ENCODE measurements at places on chromosomes 16 and 17.

GRCh38 chr16:54652201-54652770, 278.4 kb upstream of the IRX5 start:
- DNase-seq: no peak

DNA sequence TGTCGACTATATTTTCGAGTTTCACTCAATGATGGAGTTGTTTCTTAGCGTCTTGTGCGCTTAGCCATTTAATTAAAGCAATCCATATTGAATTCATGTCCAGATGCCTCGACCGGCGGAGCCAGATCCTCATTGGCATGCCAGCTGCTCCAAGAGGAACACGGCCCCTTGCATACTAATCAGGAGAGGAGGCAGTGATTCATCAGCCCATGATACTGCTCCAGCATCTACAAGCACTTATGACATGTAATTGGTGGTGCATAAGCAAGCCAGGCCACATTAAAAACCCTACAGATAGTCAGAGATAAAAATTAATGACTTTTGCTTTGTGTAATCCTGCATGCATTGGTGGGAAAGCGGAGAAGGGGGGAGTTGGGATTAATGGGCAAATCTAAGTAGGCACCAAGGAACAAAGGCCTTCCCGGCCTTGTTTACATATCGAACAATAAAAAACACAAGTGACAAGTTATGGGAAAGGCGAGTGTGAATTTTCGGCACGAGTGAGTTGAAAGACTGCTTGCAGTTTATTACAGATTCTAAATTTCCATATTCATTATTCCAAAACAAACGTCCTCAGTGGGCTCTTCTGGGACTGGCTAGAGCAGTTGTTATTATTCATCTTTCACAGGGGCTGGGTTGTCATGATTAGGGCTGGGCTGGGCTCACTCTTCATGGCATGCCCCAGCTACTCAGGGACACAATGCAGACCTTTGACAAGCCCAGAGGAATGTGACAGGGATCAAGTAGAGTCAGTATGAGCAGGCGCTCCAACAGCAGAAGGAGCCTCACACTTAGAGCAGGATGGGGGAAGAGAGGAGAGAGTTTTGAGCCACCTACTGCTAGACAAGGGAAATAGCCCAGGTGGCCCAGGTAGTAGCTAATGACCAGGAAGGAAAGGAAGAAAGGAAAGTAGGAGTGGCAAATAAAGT, 281.7 kb upstream of the ZFHX3 start:
- no peak for DNase-seq

DNA sequence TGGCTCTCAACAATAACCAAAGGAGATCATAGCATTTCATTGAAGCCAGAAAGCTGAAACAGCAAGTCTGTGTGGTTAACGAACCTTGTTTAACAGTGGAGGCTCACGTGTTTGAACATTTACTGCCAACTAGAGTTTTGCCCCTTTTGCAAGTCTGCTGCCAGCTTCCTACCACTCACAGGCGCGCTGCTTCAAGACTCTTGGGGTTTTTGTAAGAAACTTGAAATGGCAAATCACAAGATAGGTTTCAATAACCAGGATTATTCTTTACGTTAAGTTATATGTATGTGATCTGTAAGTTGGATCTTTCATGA, 1.2 kb downstream of the SNTB2 start:
- DNase-seq: no peak

GRCh38 chr16:14427371-14427948, 202.6 kb downstream of the PARN start:
- DNase-seq: no peak

DNA sequence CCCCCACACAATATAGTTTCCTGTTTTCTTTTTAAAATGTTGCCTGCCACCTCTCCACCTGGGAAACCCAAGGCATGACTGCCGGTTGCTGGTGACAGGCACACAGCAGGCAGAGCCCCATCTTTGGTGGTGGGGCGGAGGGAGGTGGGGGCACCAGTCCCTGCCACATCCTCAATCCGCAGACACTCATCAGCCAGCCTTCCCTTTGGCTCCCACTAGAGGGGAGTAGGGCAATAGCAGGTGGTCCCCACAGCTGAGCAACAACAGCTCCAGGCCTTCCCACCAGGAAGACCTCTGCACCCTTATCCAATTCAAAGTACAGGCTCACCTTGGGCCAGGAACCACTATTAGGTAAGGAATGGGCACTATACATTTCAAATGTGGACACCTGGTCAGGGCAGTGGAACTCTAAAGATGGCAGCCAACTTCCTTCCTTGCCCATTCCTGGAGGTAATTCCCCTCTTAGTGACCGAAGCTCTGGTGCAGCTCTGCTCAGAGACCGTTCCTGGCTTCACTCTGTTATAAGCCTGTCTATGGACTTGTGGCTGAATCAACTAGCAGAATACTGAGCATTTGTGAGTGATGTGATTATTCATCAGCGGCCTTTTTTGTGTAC, 13.9 kb downstream of the RECQL5 start:
- DNase-seq: no peak

DNA sequence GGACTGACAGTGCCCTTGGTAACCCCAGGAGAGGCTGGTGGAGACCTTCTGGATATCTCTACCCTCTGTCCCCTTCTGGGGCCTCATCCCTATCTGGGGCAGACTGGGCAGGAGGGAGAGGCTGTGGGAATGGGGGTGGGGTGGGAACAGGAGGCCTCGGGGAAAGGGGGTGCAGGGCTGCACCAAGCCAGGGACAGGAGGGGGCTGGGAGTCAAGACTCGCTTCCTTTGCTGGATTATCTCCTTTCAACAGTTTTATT, 24.8 kb downstream of the G6PC3 start:
- no peak for DNase-seq

DNA sequence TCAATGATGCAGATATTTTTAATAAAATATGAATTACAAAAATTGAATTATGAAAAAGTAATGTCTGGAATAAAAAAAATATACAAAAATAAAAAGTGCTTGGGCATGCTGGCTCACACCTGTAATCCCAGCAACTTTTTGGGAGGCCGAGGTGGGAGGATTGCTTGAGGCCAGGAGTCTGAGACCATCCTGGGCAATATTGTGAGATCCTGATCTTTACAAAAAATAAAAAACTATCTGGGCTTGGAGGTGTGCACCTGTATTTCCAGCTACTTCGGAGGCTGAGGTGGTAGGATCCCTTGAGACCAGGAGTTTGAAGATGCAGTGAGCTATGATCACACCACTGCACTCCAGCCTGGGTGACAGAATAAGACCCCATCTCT, 141.8 kb downstream of the NPIPB5 start:
- DNase-seq: no peak

- DNase-seq: no peak
Observed at GRCh38 chr17:47707884-47708283, 13.9 kb downstream of the TBKBP1 start.

DNA sequence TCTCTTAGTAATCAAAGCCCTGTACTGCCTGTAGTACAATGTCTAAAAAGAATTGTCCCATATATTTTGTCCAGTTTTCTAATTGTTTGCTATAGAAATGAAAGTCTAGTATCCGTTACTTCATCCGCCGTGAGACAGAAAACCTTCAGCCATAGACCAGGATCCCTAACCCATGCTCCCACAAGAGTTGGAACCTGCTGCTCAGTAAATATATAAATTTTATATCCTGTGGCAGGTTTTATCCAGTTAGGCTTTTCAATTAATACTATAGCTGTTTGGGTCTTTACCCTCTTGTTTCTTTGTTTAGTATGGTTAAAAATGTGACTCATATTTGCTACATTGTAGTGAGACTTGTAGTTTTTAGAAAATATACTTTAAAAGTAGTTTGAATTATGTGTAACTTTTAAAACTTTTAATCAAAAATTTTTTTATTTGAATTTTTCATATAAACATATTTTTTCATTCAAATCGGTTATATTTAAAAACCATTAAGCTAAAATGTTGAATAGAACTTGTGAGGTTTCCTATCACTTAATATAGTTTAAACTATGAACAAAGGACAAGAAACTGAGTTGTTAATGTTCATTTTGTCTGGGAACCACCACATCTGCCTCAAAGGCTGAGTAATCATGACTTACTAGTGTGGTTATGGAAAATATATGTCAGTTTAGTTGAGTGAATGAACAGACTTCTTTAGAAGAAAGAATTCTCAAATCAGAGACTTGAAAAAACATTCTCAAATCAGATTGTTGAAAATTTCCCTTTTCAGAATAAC, 54.8 kb downstream of the VMP1 start:
- DNase-seq: no peak

- DNase-seq: no peak
Observed at GRCh38 chr17:82630212-82630611, 18.0 kb downstream of the WDR45B start.

- DNase-seq: no peak
Observed at GRCh38 chr16:86685076-86685475, 106.7 kb downstream of the FOXL1 start.

GRCh38 chr17:10058921-10059683, 139.3 kb downstream of the GAS7 start:
- no peak for DNase-seq

GRCh38 chr17:12098568-12098967, 77.9 kb downstream of the MAP2K4 start:
- DNase-seq: no peak

GRCh38 chr16:49720225-49720624, 135.7 kb downstream of the ZNF423 start:
- no peak for DNase-seq

DNA sequence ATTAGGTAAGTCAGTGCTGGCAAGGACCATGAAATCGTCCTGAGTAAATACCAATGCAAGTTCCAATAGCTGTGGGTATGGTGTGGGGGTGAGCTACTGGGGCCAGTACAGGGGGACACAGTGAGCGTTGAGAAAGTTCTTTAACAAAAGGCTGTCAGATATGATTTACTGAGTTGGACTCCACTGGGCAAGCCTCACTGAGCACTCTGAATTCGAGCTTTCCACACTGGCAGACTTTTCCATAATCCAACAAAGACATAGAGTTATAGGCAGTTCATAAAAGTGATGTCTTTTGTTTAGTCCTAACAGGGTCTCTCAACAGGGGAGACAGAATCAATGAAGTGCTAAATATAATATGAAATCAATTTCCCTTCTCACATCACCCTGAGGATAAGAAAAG, 489.0 kb downstream of the KCNJ2 start:
- DNase-seq: no peak

- DNase-seq: no peak
Observed at GRCh38 chr17:29068818-29069217, 25.9 kb downstream of the PIPOX start.

GRCh38 chr17:76000016-76000754, 470 bp upstream of the CDK3 start:
- DNase-seq: peak; percentile 52

GRCh38 chr17:29561554-29562517, 5.0 kb downstream of the ABHD15 start:
- no peak for DNase-seq

GRCh38 chr16:85193876-85194275, 81.6 kb upstream of the CIBAR2 start:
- DNase-seq: no peak

GRCh38 chr16:84082110-84082509, 34.6 kb downstream of the MBTPS1 start:
- DNase-seq: no peak

DNA sequence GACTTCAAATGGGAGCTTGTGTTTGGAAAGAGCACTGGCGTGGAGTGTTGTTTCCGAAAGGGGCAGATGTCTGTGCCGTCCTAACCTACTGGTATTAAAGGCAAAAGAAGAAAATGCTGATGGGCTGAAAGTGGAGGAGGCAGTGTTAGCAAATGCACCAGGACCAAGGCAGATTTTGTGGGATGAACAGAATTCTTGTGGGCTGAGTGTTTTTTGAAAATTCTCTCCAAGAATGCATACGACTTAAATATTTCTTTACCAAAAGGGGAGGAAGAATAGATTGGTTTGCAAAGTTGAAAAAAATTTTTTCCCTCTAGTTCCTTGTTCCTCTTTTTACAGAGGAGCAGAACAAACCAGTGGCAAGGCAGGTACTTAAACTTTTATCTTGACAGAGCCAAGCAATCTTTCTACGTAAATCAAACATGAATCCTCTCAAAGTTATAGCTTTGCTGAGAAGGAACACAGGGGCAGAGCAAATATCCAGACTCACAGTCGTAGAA, 16.8 kb downstream of the MARCHF10 start:
- no peak for DNase-seq

GRCh38 chr17:79043931-79044320, 20.0 kb downstream of the C1QTNF1 start:
- DNase-seq: no peak

DNA sequence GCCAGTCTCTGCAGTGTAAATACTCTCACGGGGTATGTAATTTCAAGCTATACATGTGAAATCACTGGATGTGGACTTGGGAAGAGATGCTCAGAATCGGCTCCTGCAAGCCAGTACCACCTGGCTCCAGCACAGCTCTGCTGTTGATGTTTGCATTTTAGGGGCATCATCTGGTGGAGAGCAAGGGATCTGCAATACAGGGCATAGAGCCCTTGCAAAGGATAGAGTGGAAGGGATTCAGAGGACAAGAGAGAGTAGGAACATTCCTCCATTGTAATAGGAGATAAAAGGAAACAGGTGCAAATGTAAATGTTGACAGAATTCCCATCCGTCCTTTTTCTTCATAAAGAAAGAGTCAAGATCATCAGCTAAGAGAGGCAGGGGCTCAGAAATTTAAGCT, 184.1 kb downstream of the PMP22 start:
- no peak for DNase-seq

DNA sequence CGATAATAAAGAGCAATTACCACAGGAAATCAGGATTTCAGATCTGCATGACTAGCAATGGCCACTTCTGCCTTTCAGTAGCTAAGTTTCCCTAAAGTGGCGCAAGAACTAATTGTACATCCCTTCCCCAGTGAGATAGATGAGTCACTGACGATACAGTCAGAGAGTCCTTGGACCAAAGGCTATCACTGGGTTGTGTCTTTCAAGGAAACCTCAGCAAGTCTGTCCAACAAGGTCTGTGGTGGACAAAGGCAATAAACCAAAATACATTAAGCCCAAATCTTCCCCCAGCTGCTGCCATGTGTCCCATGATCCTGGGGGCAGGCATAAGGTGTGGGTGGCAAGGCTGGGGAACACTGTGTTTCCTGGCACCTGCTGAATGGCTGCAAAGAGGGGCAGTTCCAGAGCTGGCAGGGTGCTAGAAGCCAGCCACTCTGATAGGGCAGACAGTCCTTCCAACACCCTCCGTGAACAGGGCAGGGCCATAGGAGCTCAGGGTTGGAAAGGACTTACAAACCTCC, 20.5 kb upstream of the MTMR4 start:
- DNase-seq: no peak

GRCh38 chr17:14302431-14303099, 1.7 kb downstream of the HS3ST3B1 start:
- peak; percentile 79 for DNase-seq

GRCh38 chr16:85824161-85825135, 25.0 kb downstream of the COX4I1 start:
- no peak for DNase-seq
